ENCODE measurements at places on chromosomes 3 and 15.

DNA sequence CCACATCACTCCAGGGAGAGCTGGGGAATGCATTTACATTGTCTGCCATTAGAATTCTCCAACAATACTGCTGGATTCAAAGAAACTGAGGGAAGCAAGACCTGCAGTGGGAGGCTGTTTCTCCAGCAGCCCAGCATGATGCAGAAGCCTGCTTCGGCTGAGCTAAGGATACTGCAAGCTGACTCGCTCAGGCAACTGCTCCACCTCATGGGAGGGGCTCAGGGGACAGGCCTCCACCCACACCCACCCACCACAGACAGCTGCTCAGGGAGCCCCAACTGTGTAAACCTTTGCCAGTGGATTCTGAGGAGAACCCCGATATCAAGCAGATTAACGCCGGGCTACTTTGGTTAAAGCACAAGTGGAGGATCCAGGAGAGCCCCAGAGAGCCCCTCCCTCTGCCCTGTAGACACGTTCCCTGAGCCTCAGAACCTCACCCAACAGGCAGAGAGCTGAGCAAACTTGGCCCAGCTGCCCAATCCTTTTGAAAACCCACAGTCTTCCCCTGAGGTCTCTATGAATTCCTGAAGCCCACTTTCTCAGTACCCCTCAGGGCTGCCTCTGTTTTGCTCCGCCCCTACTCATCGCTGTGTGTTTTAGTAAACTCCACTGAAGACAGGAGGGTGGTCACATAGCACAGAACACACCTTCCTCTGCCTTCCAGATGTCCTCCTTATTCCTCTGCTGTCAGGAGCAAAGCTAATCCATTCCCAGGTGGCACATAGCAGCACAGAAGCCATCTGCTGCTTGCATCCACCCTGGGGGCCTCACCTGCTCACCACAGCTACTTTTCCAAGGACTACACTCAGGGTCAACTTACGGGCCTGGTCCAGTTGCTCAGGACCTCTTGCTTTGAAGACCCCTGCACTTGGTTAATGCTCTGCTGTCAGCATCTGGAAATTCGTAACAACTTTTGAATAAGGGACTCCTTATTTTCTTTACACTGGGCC, 269.0 kb downstream of the ABHD5 start:
- no peak for DNase-seq

DNA sequence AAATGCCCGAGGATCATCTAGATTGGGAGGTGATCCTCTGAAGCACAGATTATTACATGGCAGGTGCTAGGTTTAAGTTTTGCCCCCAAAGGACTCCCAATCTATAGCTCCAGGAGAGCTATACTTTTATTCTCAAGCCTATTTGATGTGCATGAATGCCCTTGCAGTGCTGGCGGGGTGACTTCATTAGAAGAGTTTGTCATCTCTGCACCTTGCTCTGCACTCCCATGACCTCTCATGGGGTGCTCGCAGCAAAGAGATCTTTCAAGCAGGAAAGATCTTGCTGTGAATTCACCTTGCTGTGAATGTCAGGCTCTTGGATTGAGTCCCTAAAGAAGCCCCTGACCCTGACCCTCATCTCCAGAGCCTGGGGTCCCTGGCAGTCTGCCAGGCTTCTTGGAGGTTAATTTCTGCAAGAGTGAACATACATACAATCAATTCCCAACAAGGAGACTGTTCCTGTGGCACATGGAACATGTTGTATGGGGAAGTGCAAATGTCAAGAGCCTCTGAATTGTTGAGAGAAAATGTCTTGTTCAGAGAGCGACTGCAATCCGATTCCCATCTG, 45.9 kb downstream of the FAM43A start:
- DNase-seq: peak; percentile 86

DNA sequence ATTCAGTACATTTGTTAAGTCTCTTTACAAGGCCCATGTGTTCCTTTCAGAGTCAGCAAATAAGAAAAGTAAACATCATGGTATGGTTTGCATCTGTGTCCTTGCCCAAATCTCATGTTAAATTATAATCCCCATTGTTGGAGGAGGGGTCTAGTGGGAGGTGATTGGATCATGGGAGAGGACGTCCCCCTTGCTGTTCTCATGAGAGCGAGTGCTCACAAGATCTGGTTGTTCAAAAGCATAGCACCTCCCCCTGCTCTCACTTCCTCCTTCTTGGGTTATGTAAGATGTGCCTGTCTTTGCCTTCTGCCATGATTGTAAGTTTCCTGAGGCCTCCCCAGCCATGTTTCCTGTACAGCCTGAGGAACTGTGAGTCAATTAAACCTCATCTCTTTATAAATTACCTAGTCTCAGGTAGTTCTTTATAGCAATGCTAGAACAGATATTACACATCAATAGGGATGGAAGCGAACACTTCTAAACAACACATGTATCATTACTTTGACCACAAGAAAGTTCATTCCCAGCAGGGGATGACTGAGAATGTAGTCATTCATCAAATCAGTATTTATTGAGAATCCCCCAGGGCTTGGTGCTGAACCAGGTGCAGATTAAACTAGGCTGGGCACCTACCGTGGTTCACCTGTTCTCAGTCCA, 4.1 kb downstream of the EFCAB12 start:
- no peak for DNase-seq

DNA sequence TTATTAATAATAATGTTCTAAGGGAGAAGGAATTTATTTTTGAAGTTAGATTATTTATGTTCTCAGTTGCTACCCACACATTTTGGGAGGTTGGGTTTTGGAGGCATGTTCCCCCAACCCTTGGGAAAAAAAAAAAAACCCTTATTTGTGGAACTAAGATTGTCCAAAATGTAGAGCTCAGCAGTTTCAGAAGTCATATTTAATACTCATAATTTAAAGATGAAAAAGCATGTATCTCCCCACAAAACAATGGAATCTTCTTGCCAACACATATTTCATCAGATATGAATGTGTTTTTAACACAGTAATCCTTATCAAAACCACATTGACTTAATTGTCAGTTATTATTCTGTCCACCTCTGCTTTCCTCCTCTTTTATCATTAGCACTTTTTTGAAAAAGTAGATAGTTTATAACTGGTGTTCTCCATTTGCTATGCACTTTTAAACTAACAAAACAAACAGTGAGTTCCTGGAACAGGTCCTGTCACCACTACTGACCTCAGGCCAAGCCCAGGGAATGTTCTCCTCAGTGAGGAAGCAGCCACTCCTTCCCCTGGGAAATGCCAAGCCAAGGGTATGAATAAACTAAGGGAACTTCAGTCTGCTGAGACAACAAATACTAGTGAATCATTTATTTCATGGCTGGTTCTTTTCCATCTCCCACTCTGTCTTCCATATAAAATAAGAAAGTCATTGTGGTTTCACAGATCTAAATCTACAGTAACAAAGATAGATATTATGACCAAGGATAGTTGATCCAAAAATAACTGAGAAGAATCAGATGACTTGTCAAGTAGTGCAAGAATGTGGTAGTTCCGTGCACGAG, 414.4 kb upstream of the ALCAM start:
- no peak for DNase-seq

GRCh38 chr3:169992781-169993180, 26.2 kb downstream of the SEC62 start:
- no peak for DNase-seq

- DNase-seq: no peak
These were observed 29.9 kb downstream of the FAH start for GRCh38 chr15:80182611-80183261.

DNA sequence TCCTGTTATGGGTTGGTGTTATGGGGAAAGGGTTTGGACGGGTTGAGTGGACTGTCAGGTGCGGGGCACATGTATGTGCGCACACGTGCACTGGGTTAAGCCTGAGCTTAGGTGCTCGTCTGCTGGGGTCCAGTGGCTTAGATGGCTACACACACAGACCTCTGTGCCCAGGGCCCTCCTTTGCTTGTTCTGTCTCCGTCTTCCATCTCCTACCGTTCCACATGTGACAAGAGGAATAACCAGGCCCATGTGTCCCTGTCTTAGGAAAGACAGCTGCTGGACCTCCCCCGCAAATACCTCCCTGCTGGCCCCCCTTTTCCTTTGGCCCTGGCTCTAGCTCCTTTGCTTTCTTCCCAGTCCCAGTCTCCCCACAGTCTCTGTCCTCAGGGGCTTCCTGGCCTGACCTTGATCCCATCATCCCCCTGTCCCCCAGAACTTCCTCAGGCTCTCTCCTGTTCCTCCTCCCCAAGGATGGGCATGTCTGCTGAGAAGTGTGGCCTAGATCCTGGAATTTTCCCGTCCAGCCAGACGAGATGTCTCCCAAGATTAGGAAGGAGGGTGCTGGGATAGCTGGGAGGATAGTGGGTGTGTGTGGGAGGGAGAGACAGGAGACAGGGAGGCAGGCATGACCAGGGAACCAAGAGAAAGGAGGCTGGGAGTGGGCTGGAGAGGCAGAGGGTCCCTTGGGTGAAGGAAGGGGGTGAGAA, 797 bp upstream of the THPO start:
- no peak for DNase-seq

DNA sequence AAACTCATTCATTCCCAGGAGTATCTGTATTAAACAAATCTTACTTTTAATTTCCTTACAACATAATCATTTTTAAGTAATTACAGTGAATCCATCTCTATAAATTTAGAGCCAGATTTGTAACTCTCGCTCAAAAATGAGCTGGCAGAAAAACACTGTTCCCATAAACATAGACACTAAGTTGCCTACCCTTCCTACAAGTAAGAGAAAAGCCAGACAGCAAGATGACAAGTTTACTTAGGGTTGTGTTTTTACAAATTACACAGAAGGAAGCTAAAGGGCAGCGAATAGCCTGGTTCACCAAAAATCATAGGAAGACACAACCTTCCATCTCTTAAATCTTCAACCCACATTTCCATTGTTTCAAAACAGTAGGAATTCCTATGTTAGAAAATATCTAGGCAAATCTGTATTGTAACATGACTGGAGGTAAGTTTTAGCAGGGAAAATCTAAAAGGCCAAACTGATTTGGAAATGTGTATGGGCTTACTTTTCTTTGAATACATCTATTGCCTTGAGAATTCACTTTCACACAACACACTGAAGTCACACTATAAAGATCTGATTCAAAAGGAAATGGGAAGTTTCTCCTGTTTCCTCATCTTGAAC, 21.7 kb downstream of the HERC1 start:
- no peak for DNase-seq

GRCh38 chr3:73259856-73260255, 198.4 kb downstream of the EBLN2 start:
- DNase-seq: no peak

DNA sequence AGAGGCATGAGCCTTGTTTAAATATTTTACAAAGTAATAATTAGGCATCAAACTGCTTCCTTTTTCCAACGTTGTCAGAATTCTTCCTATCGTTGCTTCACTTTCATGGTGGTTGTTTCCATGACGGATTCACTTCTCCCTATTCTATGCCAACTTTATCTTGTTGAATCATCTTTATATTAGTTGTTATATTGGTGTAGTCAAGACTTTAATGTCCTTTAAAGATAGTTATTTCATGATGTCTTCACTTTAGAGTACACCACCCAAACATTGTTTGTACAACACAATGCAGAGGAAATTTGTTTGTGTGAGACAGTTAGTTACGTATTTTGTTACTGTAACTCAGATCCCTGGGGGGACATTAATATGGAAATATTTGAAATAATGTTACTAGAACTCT, 61.9 kb downstream of the CRYBG3 start:
- no peak for DNase-seq

- no peak for DNase-seq
These were observed 291.7 kb upstream of the ROPN1 start for GRCh38 chr3:124283652-124284023.
